ENCODE measurements at places on chromosomes 3 and 15.

GRCh38 chr15:98286831-98287230 lies 326.3 kb downstream of the ARRDC4 start:
- DNase-seq: no peak

GRCh38 chr3:38487323-38487722 lies 8.8 kb upstream of the EXOG start:
- no peak for DNase-seq

- no peak for DNase-seq
These were observed 13.8 kb downstream of the GRAMD2A start for GRCh38 chr15:72183781-72184164.

GRCh38 chr3:37861620-37862041 lies at the start of gene CTDSPL:
Gene CTDSPL, plus strand, starts transcription at chr3:37861880. Its CDS starts 320 bp downstream, at chr3:37862200.
- no peak for DNase-seq

DNA sequence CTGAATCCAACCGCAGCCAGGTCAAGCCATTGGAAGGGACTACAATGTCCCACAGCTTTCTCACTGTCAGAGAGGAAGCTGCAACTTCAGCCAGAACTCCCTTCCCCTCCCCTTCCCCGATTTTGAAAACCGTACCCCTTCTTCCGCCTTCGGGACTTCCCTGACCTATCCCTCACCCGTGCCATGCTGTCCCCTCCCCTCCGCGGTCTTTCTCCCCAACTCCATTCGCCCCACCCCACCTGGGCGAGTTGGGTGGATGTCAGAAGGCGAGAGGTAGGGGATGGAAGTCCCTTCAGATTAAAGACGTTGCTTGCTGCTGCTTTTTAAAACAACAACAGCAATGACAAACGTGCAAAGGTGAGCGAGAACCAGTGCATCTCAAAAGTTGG lies 723 bp downstream of the CPNE4 start:
- no peak for DNase-seq

GRCh38 chr15:85406916-85407315 lies 26.5 kb downstream of the AKAP13 start:
- no peak for DNase-seq

GRCh38 chr3:53224536-53224935 lies 31.3 kb downstream of the TKT start:
- no peak for DNase-seq

Data from activated T-cell treated with anti-CD3 and anti-CD28 coated beads, Interleukin-2, amount 50 U/mL, for 4 hours (primary cell).